Lower lobe of right lung (tissue), 2 donors: ENCODE measurements at places on chromosomes 7 and 10.

DNA sequence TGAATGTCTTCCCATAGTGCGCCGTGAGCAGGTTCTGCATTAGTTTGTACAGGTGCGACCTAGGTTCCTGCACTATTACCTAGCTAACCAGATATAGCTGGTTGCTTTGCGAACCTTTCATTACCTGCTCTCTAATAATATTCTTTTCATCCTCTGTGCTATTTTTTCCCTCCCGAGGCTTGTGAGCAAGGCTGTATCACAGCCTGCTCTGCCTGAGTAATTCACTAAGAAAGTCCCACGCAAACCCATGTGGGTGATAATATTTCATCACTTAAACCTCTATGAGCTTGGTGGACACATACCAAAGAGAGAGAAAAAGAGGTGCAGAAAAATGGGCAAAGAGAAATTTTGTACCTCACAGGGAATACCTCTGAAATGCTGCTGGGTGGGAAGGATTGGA lies 8.4 kb downstream of the INHBA start:
- no peak overlapping the region for H3K27ac ChIP-seq
- no peak for DNase-seq
- H3K4me1 ChIP-seq, result peaks cover 4% of the 10 kb centered on the region
- no peaks in the 10 kb centered on the region for H3K36me3 ChIP-seq
- no peak overlapping the region for H3K4me3 ChIP-seq
- H3K27me3 ChIP-seq, result peaks cover 15% of the 10 kb centered on the region

- no peak for DNase-seq
- H3K27ac ChIP-seq, result no peak overlapping the region
- no peak overlapping the region for H3K4me3 ChIP-seq
- H3K4me1 ChIP-seq, result no peaks in the 10 kb centered on the region
- H3K27me3 ChIP-seq, result no peaks in the 10 kb centered on the region
These were observed 59.3 kb downstream of the NUDCD3 start for GRCh38 chr7:44431091-44431608.

DNA sequence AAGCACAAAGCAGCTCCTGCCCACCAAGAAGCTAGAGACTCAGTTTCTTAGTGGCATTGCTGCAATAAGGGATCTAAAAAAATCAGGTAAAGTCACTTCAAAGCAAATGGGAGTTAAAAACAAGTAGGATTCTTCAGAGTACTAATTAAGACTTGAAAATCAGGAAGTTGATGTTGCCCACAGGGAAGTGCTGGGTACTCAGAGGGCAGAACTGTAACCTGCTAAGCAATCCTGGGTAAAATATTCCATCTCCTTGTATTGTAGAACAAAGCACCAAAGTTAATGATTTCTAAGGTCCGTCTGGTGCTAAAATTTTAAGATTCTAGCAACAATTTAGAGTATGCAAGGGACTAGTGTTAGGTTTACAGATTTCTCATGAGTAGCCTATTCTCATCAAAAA lies 8.3 kb downstream of the PEX1 start:
- no peak overlapping the region for H3K4me3 ChIP-seq
- H3K36me3 ChIP-seq, result peaks cover 37% of the 10 kb centered on the region
- no peak for DNase-seq
- H3K4me1 ChIP-seq, result no peaks in the 10 kb centered on the region
- H3K27me3 ChIP-seq, result no peaks in the 10 kb centered on the region
- no peak overlapping the region for H3K27ac ChIP-seq

DNA sequence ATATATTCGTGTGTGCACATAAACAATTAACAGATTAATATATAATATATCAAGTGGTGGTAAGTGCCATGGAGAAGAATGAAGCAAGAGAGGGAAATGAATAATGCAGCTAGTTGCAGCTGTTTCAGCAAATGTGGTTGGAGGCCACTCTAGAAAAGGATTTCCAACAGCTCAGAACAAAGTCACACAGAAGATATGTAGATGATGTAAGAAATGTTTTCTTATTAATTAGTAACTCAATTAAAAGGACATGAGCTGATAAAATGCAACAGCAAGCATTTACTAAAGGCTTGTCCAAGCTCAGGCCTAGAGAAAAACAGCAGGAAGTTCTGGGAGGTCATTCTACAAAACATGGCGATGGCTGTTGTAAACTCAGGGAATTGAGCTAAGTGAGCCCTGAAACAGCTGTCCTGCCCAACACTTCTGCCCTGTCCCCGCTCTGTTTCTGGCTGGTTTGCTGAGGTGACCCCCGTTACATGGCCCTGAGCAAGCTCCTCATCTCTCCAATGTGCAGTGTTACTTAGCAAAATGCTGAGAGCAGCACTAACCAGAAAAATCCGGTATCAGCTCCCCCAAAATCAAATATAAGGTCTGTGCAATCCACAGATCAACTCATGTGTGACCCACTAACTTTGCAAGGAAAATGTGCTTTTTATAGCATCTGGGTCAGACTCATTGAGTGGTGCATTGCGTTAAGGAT lies 23.4 kb upstream of the C10orf67 start:
- no peak for DNase-seq
- H3K36me3 ChIP-seq, result no peaks in the 10 kb centered on the region
- no peaks in the 10 kb centered on the region for H3K27me3 ChIP-seq
- no peak overlapping the region for H3K4me3 ChIP-seq
